ENCODE measurements at places on chromosomes 5 and 9.

DNA sequence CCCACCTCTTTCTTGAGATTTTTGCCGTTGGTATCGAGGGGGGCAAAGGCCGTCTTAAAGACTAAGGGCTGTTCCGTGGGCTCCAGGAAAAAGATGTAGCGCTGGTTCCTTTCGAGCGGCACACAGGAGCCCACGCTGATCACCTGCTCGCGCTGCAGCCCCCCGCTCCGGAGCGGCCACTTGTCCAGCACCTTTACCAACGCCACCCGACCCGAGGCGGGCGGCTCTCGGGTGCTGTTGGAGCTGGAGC lies 781 bp downstream of the NRG2 start:
- no peak for DNase-seq

GRCh38 chr5:131595088-131596033 lies 39.7 kb downstream of the RAPGEF6 start:
- DNase-seq: no peak

DNA sequence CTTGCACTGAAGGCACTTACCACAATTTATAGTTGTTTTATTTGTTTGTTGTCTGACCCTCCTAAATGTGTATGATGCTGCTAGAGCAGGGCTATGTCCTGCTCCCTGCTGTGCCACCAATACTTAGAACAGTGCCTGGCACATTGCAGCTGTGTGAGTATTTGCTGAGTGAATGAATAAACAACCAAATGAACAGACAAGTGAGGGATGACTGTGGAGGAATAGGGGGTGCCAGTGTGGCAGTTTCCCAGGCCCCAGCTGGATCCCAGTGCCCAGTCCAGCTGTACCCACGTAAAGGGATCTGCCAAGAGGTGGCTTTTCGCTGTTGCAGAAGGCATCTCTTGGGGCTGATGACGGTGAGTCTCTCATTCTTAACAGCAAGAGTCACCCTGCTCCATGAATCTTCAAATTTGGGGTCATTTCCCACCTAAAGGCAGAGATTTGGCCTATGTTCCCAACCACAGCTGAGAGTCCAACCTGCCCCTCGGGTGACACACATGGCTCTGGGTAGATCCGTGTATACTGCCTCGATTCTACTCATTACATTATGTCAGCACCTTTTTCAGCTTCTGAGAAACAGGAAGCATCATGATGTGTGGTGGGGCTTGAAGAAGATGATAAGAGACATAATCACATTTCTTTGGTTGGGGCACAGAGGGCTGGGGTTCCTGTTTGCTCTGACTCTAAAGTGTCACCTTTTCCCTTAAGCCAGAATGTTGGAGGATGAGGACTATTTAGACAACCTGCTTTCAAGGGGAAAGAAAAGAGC lies 14.3 kb downstream of the IL5 start:
- DNase-seq: no peak

- DNase-seq: no peak
Observed at GRCh38 chr9:32524892-32525708, 896 bp downstream of the RIGI start.

DNA sequence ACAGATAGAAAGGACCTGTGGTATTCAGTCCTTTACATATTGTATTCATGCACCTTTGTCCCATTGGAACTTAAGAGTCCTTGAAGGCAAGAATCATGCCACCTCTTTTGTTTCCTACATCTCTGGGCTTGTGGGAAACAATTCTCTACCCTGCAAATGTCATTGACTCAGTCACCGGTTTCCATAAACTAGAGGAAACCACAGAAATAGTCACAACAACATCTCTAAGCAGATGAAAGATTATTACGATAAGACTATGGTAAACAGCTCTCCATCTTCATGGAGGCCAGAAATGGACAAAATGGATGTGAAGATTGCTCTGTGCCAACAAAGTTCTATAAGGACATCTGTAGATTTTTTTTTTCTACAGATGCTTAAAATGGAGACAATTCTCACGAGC lies 165.5 kb downstream of the PIK3R1 start:
- DNase-seq: no peak

GRCh38 chr9:94812343-94812742 lies 85.8 kb downstream of the AOPEP start:
- DNase-seq: no peak

DNA sequence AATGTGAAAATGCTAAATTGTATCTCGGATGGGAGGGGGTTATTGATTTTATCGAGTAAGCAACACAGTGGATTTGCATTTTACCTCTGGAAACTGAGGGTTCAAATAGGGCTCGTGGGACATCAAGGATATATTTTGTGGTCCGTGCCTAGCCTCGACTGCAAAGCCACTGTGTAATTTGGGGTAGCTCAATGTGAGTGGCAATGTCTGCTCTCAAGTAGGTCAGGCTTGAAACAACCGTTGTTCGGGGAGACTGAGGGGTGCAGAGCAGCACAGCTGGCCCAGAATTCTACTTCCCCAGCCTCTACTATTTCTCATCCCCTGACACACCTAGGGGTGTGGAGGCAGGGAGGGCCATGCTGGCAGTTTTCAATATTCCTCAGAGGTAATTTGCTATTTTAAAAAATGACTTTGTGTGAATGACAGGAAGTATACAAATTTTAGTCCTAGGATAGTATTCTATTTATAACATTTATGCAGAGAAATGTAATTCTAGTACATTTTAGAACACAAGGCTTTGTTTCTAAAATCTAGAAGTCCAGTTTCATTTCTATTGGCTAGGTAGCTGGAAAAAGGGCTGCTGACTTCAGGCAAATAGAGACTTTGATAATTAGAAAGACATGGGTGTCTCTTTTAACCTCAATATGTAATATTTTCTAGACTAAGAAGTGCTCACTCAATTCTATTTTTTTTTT lies 1.4 kb upstream of the DAB2 start:
- no peak for DNase-seq

DNA sequence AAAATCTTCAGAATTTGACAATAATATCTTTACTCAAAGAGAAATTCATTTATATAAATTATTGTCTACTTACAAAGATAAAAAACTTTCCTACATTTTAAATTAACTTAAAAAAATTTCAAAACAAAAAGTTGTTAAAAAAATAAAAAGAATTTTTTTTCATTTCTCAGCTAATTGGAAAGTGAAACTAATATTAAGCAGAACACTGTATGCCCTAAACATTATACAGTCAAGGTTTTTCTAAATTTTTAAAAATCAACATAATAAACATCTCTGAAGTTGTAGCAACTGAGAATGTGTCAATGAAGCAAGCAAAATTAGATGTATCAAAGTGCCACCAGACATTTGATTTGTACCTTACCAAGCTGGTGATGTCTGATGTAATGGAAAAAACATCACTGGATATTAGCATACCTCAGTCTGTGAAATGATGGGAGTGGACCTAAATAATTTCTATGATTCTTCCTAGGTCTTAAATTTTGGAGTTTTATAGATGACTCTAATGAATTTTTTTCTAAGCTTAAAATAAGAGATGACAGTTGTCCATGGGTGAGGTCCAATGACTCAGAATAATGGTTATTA lies 290.1 kb downstream of the ADAMTS6 start:
- DNase-seq: no peak

Measured in T-helper 9 cell (primary cell).